ENCODE measurements at places on chromosomes 7 and 10. TPM values are rescaled to one million over a fixed set of nuclear protein-coding genes. Genes with fewer than 3 reads are reported as not detected.

- H3K4me1 ChIP-seq = no peaks in the 10 kb centered on the region
- DNase-seq = no peak
- no peaks in the 10 kb centered on the region for H3K36me3 ChIP-seq
- H3K4me3 ChIP-seq = no peak overlapping the region
These were observed 36.0 kb upstream of the PIK3AP1 start for GRCh38 chr10:96756111-96756903.

- H3K4me3 ChIP-seq = no peak overlapping the region
- no peak overlapping the region for H3K27ac ChIP-seq
- no peaks in the 10 kb centered on the region for H3K36me3 ChIP-seq
- peak; percentile 79 for DNase-seq
- peaks cover 56% of the 10 kb centered on the region for H3K27me3 ChIP-seq
- H3K4me1 ChIP-seq = no peaks in the 10 kb centered on the region
These were observed 41.1 kb upstream of the INPP5A start for GRCh38 chr10:132496360-132497062.

- H3K27ac ChIP-seq = no peak overlapping the region
- no peaks in the 10 kb centered on the region for H3K4me1 ChIP-seq
- no peak overlapping the region for H3K4me3 ChIP-seq
- H3K27me3 ChIP-seq = no peaks in the 10 kb centered on the region
- DNase-seq = no peak
These were observed 73.2 kb downstream of the SRI start for GRCh38 chr7:88146616-88147015.

The SUMF2 gene
- total RNA-seq = 231 TPM

DNA sequence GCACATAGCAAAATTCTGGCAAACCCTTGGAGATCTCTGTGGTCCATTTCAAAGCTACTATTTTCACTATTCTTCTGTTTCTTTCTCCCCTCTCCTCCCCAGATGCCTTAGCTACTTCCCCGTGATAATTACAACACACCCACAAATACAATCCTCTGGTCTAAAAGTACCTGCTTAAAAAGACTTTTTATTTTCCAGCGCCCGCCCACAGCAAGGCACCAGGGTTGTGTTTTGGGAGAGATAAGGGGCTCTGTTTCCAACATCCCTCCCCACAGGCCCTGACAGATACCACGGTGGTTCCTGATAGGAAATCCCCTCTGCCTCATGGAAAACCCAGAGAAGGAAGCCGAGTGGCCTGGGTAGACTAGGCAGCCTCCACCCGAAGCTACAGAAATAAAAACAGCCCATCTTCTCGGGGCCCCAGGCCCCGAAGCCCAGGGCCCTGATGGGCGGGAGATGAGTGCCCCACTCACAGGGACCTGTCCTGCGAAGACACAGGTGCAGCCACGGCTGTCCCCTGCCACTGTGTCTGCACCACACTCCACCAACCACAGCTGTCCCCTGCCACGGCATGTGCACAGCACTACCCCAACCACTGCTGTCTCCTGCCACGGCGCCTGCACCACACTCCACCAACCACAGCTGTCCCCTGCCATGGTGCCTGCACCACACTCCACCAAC lies 19.7 kb downstream of the CALML5 start:
- no peak overlapping the region for H3K4me3 ChIP-seq
- H3K4me1 ChIP-seq = no peaks in the 10 kb centered on the region
- DNase-seq = peak; percentile 69

The CYP17A1 gene
- not detected for total RNA-seq

The ASL gene
- 52.2 TPM for total RNA-seq

DNA sequence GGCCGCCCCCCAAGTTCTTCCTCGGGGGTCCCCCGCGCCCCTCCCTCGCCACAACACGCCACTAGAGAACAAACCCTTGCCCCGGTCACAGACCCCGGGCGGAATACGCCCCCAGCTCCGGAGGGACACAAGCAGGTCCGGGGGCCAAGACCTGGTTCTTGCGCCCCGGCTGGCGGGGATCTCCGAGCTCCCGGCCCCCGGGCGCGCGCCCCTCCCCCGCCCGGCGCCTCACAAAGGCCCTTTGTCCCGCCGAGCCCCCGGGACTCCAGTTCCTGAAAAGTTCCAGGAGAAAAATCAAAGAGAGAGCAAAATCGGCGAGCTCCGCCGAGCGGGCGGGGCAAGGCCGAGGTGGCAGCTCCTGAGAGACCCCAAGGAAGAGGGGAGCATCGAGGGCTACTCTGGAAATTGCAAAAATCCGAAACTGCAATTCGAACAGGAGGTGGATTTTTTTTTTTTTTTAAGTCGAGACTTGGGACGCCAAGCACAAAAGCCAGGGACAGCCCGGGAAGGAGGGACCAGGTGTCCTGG lies 4.0 kb downstream of the TNRC18 start:
- no peaks in the 10 kb centered on the region for H3K36me3 ChIP-seq
- H3K4me3 ChIP-seq = peak overlapping the region; percentile 96
- DNase-seq = peak; percentile 61
- H3K27me3 ChIP-seq = no peaks in the 10 kb centered on the region
- H3K27ac ChIP-seq = peak overlapping the region; percentile 71

GRCh38 chr7:118845791-118846190 lies 621.3 kb downstream of the ANKRD7 start:
- no peak for DNase-seq
- no peaks in the 10 kb centered on the region for H3K27me3 ChIP-seq
- no peak overlapping the region for H3K27ac ChIP-seq
- no peaks in the 10 kb centered on the region for H3K4me1 ChIP-seq
- no peak overlapping the region for H3K4me3 ChIP-seq
- no peaks in the 10 kb centered on the region for H3K36me3 ChIP-seq

Data from osteoblast (primary cell).